ENCODE measurements at places on chromosomes 16 and 17.

- DNase-seq = peak; percentile 22
Measured at GRCh38 chr17:27323538-27324215, 29.8 kb downstream of the WSB1 start.

DNA sequence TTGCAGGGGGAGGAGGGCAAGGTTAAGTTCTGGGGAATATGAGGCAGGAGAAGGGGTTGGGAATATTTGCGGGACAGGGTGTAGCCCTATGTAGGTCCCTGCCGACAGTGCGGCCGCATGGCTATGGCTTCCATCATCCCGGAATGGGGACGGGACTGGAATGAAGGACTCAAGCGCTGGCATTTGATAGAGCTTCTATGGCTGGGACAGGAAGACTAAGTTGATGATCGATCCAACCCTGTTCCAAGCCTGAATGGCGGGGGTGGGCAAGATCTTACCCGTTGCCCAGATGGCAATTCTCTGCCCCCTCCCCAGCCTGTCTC lies 47.1 kb downstream of the SRCIN1 start:
- no peak for DNase-seq

- no peak for DNase-seq
Measured at GRCh38 chr17:19381741-19382444, 3.6 kb downstream of the MAPK7 start.

GRCh38 chr17:2521257-2521656 lies 9.6 kb upstream of the METTL16 start:
- DNase-seq = no peak

GRCh38 chr16:5073279-5073629 lies 1.6 kb downstream of the ALG1 start:
- DNase-seq = no peak

- DNase-seq = no peak
Measured at GRCh38 chr16:86324320-86324719, 186.0 kb upstream of the FOXF1 start.

DNA sequence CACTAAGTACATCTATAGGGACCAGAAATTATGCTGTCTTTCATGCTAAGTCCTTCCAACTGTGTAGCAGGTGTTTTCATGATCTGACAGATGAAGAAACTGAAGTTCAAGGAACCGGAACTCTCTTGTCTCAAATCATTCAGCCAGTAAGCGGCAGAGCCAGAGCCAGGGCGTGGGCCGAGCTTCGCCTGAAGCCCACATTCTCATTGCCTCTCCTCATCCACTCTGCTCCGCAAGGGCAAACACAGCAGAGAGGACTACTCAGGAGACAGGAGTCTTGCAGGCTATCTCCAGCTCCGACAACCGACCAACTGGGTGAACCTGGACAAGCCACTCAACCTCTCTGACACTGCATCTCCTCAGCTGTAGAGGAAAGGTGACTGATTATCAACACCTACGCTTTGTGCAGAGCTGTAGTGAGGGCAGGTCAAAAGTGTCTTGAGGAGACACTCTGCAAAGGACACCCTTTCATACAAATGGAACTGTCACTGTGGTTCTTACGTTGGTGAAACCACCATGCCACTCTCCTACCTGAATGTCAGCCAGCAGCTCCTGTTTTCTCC lies 72.9 kb downstream of the CYTH1 start:
- DNase-seq = no peak

- no peak for DNase-seq
Measured at GRCh38 chr17:67246403-67246652, 1.3 kb upstream of the HELZ start.

- no peak for DNase-seq
Measured at GRCh38 chr16:17607609-17608008, 136.8 kb upstream of the XYLT1 start.

DNA sequence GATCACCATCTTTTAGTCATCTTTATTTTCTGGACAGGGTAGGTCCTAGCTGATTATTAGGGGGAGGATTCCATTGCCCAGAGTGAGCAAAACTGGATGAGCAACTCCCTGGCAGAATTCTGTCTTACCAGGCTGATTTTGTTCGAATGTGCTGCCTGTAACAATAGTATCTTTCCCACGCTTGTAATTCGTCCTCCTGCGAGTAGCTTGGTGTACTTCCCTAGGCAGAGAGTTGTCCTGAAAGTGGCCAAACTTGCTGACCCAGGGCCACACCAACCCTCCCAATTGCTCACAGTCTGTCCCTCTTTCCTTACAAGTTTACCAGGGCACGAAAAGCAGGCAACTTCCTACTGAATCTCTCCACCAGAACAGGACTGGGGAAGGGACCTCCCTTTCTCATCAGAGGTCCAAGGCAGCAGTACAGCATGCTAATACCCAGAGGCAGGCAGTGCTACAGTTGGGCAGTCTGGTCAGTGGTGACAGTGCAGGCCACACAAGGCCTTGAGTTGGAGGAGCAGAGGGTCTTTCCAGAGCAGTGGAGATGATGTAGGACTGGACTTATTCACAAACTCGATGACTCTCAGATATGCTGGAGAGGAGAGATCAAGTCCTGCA lies 67.8 kb upstream of the NLK start:
- no peak for DNase-seq

DNA sequence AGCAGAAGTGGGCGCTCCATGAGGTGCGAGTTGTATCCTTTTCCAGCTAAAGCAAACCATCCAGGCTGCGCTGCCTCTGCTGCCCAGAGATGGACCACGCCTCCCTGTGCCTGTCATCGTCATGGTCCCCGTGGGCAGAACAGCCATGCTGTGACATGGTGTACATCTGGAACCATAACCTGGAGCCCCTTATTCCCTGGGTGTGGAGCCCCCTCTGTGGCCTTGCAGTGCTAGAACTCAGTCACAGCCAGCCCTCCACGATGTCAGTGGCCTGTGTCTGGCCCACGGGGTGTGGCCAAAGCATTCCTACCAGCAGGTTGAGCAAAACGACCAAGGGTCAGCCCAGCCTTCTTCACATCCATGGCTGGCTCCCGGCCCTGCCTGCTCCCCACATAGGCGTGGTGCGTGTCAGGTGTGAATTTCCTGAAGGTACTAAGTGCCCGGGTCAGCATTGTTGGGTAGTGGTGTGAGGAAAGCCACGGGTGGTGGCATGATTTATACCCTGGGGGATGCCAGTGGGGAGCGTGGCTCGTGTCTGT lies 22.7 kb upstream of the JPT2 start:
- no peak for DNase-seq

DNA sequence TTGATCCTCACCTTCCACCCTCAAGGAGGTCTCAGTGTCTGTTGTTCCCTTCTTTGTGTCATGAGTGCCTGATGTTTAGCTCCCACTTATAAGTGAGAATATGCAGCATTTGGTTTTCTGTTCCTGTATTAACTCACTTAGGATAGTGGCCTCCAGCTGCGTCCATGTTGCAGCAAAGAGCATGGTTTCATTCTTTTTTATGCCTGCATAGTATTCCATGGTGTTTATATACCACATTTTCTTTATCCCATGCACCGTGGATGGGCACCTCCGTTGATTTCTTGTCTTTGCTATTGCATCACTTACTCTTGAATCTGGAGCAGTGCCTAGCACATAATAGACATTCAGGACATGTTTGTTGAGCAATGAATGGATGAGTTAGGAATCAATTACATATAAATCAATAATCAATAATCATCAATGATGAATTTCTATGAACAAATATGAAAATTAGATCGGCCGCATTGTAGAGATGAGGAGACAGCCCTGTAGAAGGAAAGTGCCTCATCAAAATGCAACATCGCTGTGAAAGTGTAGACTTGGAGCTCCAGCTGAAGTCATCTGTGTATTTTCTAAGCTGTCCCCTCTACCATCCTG lies 129.5 kb downstream of the PRKCB start:
- no peak for DNase-seq

GRCh38 chr17:79613195-79613772 lies 2.4 kb upstream of the RBFOX3 start:
- no peak for DNase-seq

GRCh38 chr16:20879175-20880040 lies 20.8 kb downstream of the DCUN1D3 start:
- DNase-seq = no peak

DNA sequence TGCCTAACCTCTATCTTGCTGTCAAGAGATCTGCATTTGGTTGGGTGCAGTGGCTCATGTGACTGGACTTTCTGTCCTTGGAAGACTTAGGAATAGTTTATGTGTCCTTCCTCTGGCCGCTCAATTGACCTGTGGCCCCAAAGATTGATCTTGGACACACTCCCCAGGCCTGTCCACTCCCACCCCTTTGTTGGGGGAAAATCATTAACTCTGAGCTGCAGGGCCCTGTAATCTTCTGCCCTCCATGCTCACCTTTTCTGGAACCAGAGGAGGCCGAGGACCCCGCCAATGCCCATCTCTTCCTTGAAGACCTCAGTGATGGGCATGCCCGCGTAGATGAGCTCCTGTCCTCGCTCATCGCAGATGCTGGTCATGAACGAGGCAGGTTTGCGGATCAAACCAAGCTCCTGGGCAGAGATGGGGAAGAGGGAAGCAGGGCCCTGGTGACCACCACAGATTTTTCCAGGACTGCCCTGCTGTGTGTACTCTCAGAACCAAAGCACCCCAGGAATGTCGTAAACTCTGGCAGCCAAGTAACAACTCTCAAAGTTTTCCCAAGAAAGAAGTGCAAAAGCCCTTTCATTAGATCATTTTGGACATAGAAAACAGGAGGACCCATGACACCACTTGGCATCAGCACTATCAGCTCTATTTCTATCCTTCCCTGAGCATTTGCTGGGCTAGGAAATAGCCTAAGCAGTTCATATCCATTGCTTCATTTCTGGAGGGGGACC lies 8.5 kb upstream of the KLHL11 start:
- DNase-seq = no peak

DNA sequence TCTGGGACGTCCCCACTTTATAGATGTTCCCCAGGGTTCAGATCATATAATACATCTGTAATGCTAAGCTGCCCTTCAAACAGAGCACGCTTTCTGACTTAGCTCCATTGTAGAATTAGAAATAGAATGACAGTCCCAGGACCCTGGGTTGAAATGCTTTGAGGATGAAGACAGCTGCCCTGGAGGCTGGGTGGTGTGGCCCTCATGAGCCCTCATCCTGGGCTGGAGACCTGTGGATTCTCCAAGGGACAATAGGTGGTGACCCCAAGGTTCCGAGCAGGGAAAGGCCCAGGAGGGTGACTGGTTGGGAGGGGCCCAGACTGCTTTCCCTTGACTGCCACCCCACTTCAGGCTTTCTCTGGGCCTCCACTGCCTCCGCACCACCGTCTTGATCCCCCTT lies 59.0 kb downstream of the CRISPLD2 start:
- no peak for DNase-seq

- no peak for DNase-seq
Measured at GRCh38 chr17:261635-262034, 80.2 kb upstream of the DOC2B start.

GRCh38 chr17:49580981-49581647 lies 5.4 kb downstream of the NXPH3 start:
- DNase-seq = no peak

GRCh38 chr17:4982305-4982704 lies 5.2 kb downstream of the CAMTA2 start:
- DNase-seq = no peak

GRCh38 chr16:68377667-68378393 lies 67.0 kb downstream of the PRMT7 start:
- DNase-seq = no peak

DNA sequence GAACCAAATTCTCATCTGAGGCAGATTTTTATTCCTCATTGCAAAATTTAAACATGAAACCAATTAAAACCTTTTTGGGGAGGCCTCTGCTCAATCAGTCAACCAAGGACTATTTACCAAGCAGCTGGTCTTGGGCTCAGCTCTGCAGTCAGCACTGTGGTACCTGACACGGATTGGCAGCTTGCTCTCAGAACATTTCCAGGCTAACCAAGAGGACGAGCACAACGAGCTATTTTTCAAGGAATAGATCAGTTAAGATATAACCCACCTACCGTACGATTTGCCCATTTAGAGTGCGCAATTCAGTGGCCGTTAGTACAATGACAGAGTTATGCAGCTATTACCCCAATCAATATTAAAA lies 26.4 kb upstream of the KLHDC4 start:
- no peak for DNase-seq

- DNase-seq = no peak
Measured at GRCh38 chr17:81387100-81388090, 7.9 kb upstream of the BAHCC1 start.

DNA sequence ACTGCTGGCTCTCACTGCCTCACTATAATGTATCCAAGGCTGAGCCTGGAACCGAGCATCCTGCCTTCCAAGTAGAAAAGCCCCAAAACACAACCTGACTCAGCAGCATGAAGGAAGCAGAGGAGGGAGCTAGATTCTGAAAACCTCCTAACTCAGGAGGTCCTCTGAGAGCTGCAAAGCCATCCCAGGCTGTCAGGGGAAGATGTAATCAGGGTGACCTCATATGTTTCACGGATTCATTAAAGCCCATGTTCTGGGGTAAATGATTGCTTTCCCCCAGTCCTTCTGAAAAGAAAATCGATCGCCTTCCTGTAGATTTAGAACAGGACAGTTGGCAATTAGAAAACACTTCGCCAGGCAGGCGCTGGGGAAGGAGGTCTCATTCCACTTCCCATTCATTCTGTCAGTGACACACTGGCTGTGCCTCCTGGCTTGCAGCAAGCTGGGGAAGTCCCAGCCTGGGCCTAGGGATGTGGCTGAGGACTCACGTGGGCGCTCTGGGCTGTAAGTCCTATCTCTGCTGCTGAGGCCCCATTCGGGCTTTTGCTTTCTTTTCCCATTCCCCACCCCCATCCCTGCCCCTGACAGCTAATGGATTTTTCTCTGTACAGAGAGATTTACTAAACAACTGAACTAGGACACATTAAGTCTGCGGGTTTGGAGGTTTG lies 75.7 kb upstream of the TMEM132E start:
- no peak for DNase-seq

GRCh38 chr17:61699032-61699431 lies 108.0 kb upstream of the NACA2 start:
- DNase-seq = no peak

DNA sequence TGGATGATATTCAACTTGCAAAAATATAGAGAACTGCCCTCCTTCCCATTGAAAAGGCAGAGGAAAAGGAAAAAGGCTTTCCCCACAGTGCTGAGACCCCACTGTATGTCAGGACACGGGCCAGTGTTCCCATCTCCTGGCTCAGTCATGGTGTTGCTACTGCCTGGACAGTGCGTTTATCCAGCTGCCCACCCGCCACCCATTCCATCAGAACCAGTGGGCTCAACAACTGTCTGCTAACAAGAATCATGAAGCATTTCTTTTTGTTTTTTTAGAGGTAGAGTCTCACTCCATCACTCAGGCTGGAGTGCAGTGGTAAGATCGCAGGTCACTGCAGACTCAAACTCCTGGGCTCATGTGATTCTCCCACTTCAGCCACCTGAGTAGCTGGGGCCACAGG lies 11.3 kb downstream of the FBXO31 start:
- no peak for DNase-seq

DNA sequence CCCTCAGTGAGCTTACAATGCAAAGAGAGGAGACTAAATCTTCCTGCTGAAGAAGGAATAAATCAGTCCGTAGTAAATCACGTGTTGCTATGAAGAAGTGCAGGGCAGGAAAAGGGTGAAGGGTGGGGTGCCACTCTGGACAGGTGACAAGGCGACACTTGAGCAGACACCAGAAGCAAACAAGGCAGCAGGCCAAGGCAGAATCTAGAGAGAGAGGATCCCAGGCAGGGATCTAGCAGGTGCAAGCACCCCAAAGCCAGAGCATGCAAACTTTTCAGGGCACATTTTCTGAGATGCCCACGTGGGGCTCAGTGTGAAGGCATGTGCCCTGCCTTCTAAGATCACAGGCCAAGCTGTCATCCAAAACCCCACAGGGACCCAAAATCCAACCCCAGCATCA lies 193.3 kb downstream of the ZNF423 start:
- no peak for DNase-seq

- DNase-seq = no peak
Measured at GRCh38 chr17:4771519-4772234, at the start of gene TM4SF5. Gene TM4SF5, plus strand, starts transcription at chr17:4771886. Its CDS starts 37 bp downstream, at chr17:4771923.

GRCh38 chr17:73835605-73836004 lies 191.4 kb upstream of the SDK2 start:
- no peak for DNase-seq

Data from hematopoietic multipotent progenitor cell treated with erythropoietin and hydrocortisone succinate and interleukin-3 and kit ligand, for 15 days (in vitro differentiated cells).